Adipocyte (in vitro differentiated cells): ENCODE measurements at places on chromosomes 4 and X.

DNA sequence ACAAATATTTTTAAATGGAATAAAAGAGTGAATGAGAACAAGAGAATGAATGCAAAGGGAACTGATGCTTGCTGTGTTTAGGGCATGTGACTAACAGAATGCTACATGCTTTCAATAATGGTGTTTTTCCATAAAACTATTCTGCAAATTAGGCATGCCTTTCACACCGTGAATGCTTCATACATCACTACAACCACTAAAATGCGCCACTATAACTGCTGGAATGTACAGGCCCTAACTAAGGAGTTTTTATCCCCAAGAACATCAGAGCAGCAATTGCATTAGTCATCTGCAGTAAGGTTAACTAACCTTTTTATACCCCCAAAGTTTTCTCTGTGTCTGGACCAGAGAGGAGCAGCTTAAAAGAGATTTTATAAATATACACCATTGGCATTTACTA is 190.4 kb downstream of the ARAP2 start:
- DNase-seq: no peak

- no peak for DNase-seq
These were observed 191.4 kb downstream of the TSPAN5 start for GRCh38 chr4:98466868-98467599.

DNA sequence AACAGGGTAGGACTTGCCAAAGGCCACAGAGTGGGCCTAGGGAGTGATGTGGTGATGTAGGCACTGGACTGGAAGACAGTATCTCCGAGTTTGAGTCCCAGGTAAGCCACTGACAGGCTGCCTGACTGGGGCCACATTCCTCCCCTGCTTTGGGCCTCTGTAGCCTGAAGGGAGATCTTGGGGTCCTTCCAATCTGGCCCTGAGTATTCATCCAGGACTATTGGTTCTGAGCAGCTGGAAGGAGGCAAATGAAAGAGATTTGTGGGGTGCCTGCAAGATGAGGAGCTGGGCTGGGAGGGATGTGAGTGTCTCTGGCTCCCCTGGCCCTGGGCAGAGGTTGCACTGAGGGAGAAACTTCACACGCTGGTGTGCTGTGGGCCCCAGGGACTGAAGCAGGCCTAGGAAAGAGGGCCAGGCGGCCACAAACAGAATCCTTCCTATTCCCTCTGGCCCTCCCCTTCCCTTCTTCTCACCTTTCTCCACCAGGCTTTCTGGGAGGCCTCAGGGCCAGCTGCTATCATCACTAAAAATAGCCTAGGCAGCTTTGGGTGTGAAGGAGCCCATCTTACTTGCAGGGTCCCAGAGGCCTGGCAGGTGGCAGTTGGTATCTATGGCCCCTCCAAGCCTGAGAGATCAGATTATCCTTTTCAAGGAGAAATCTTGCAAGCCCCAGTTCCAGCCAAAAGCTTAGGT is 70.1 kb downstream of the PJA1 start:
- DNase-seq: no peak

DNA sequence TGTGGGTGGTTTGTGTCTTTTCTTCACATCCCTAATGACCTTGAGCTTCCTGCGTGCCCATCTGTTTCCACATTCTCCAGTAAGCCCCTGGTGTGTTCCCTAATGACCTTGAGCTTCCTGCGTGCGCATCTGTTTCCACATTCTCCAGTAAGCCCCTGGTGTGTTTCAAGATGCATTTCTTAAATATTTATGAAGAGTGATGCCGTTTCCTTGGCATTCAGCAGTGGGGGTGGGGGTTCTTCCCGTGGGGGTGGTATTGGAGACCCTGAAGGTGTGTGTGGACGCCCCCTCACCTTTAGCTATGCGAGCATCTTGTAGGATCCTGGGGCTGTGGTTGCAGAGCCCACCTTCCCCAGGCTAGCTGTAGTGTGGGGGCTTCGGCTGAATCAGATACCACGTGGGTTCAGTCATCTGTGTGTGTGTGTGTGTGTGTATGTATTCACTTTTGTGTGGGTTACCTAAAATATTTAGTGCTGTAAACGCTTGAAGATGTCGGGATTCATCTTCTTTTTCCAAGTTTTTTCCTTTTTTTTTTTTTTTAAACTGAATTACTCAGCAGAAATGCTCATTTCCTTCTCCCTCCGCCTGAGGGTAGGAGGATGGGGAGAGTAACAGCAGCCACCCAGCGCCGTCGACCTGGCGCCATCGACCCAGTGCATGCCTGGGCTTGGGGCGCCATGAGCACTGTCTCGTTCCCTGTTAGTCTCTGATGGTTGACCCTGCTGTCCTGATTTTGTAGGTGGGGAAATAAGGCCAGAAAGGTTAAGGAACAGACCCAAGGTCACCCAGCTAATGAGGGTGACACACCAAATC is 9.9 kb downstream of the NSG1 start:
- DNase-seq: no peak

DNA sequence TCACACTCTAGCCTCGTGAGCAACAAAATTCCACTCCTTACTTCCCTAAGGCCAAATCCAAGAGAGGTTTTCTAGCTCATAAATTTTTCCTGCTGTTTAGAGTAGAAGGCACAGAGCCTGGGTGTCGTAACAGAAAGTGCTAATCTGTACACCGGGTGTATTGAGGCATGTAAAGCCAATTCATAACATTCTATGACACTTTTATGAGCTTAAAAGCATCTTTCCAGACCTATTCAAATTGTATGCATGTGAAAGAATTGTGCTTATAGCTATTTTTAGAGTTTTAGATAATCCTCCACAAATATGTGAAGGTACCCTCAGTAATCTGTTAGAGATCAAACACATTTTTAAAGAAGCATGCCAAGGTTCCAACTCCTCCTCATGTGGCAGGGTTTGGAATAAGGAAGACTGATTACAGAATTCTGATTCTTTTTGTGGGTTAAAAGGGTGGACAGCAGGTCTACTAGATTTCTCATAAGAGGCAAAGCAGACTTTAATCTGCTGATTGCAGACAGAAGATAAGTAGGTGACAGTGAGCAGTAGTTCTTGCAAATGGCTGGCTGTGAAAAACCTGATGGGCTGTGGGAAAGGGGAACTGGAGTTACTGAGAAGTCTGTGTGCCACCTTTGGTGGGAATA is 25.5 kb upstream of the LRCH2 start:
- DNase-seq: peak; percentile 4

- no peak for DNase-seq
These were observed 58.3 kb downstream of the PAQR3 start for GRCh38 chr4:78880874-78881492.

- no peak for DNase-seq
These were observed 63.0 kb upstream of the HHIP start for GRCh38 chr4:144582975-144583374.

DNA sequence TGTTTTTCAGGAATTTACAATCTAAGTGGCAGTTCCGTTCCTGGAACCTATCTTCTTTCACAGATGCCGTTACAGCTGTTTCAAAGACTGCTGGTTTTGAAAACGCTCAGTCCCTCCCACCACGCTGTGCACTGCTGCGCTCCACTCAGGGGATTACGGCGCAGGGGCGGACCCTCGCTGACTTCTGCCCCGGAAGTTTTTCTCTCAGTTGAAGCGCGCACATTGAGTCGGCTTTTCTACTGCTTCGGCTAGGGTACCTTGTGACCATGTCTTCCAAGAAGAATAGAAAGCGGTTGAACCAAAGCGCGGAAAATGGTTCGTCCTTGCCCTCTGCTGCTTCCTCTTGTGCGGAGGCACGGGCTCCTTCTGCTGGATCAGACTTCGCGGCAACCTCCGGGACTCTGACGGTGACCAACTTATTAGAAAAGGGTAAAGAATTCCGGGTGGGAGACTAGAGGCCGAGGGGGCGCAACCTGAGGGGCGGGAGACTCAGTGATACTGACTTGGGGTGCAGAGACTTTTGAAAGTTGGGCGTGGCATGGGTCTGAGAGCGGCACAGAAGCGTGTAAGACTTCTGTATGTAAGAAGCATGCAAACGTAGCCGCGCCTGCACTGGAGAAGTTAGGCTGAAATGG is 597 bp upstream of the NUDT6 start:
- peak; percentile 91 for DNase-seq

- DNase-seq: no peak
These were observed 86.4 kb upstream of the DHRSX start for GRCh38 chrX:2587146-2587545.

GRCh38 chr4:182018691-182019090 is 224.5 kb upstream of the TENM3 start:
- no peak for DNase-seq

DNA sequence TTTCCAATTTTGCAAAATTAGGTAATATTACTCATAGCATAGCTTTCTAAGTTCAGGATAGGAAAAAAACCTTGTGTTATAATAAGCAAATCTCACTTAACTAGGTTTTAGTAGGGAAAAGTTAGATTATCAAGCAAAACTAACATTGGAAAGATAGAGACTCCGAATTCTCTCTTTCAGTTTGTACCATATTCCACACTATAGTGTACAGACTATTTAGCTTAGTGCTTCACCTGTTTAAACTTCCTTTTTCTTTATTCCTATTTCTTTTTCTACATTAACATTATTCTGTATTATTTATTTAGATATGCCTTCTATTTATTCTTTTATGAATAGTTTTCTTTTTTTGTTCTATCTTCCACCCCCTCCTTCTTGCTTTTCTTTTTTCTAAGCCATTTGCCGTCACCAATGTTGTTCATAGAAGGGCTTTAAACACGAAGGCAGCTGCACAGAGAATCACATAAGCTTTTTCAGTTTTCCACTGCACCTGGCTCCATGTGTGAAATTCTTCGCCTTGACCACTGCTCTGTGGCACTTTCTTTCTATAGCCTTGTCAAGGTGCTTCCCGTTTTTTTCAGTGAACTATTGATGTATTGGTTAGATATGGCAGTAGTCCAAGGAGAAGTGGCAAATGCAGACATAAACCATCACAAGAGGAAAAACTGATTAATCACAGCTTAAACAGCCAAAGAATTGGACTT is 8.5 kb downstream of the PCDH10 start:
- DNase-seq: no peak

DNA sequence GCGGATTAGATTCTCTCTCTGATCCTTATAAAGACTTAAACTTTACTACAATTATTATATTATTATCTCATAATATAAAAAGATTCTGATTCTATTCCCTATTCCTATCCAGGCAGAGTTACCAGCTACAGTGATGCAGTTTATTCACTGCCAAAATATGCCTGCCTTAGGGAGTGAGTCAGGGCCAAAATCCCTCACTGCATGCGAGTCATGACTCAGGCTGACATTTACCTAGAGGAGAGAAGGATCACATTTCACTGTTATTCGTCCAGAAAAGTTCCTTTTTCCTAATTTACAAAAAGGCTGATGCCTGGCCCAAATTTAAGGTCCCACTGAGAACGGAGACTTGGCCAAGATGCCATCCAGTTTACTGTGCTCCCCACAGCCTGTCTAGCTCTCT is 168.5 kb upstream of the LDB2 start:
- DNase-seq: peak; percentile 92

GRCh38 chrX:153723351-153724251 is 586 bp downstream of the BCAP31 start:
- peak; percentile 63 for DNase-seq

- DNase-seq: peak; percentile 52
These were observed 4.8 kb downstream of the ADAMTS3 start for GRCh38 chr4:72564184-72564583.

GRCh38 chr4:141330616-141331015 is 109.9 kb downstream of the ZNF330 start:
- DNase-seq: no peak

- no peak for DNase-seq
These were observed 69.6 kb downstream of the ARFIP1 start for GRCh38 chr4:152849350-152849749.

- peak; percentile 18 for DNase-seq
These were observed 876 bp downstream of the HPRT1 start for GRCh38 chrX:134460862-134461220.

DNA sequence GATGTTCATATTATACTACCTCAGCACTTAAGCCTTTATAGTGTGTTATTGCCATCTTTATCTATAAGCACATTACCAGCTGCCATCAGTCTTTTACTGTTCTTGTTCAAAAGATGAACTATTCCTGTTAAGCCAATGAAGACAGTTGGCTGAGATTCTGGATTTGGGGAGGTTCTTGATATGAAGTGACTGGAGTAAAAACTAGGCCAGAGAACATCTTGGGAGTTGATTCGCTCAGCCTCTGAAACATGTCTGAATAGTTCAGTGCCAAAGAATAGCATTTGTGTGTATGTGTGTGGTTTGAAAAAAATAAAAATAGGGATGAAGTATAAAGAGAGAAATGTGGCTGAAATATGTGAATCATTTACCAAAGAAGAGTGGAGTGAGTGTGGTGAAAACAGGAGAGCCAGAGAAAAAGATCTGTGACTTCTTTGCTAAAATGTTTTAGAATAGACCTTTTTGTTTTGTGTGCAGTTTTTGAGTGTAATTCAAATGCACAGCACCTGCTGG is 15.2 kb downstream of the EXOC1 start:
- DNase-seq: peak; percentile 8

GRCh38 chrX:110698696-110699095 is 96.9 kb downstream of the CHRDL1 start:
- DNase-seq: no peak

DNA sequence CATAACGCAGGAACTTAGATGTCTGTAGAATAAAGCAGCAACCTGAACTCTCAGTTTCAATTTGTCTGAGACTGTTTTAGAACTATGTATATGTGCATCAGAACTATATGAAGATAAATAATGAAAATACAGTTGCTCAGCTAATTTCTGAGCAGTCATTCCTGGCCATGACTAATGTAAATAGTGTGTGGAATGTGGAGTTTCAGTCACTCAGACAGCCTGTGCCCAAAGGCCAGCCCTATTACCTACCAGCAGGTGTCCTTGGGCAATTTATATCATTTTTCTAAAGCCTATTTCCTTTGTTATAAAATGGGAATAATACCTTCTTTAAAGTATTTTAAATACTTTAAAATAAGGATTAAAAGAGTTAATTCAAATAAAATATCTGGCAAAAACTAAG is 56.0 kb upstream of the RELL1 start:
- no peak for DNase-seq

- peak; percentile 78 for DNase-seq
These were observed 64.8 kb downstream of the TBC1D9 start for GRCh38 chr4:140691369-140691768.

GRCh38 chrX:100973411-100973810 is 3.9 kb downstream of the ARL13A start:
- peak; percentile 10 for DNase-seq

GRCh38 chr4:169510617-169511016 is 101.8 kb downstream of the NEK1 start:
- no peak for DNase-seq

DNA sequence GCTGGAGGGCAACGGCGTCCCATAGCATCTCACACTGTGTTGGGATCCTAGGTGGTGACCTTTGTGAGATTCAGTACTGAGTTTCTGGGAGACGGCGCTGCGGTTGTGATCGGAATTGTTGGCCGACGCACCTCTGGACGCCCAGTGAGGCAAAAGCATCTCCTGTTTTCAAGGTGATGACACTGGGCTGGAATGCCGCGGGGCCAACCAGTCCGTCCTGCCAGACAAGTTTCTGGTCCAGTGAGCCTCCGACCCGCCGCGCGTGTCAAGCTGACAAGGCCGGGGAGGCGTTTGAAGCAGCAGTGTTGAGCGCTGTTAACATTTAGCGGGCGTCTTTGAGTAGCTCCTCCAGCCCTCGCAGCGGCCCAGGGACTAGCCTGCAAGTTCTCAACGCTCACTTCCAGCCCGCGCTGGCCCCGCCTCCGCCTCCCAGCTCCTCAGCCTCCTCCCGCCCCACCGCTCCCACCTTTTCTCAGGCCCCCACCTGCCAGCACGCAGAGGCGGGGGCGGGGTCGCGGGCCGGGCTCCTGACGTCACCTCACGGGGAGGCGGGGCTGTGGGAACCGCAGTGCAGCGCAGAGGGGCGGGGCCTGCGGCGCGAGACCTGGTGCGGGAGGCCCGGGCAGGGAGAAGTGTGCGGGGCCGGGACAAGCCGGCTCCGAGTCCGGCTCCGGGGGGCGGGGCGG is 482 bp upstream of the CDS1 start:
- DNase-seq: peak; percentile 75
